Spleen (tissue), 13 donors: ENCODE measurements at places on chromosomes 2 and 18. TPM values are rescaled to one million over a fixed set of nuclear protein-coding genes. Genes with fewer than 3 reads are reported as not detected.

- H3K27me3 ChIP-seq: no peaks in the 10 kb centered on the region
- DNase-seq: no peak
- no peaks in the 10 kb centered on the region for H3K4me1 ChIP-seq
- H3K36me3 ChIP-seq: no peaks in the 10 kb centered on the region
Observed at GRCh38 chr18:72830109-72830508, 37.7 kb downstream of the NETO1 start.

Gene RBMS1
- 123 TPM for total RNA-seq

Gene GAD1
- 0.17 TPM for total RNA-seq

Gene NFU1
- 27.8 TPM for total RNA-seq

Gene LTBP1
- total RNA-seq: 10.1 TPM

Gene DNAJB2
- total RNA-seq: 64.4 TPM
